ENCODE measurements at places on chromosomes 6 and 20.

- DNase-seq = no peak
These were observed 224.8 kb downstream of the TFAP2A start for GRCh38 chr6:10190042-10190441.

GRCh38 chr6:84521511-84521910, 242.9 kb downstream of the TBX18 start:
- DNase-seq = no peak

- DNase-seq = peak; percentile 4
These were observed at the start of gene DNAAF9 for GRCh38 chr20:3407040-3407770. TSS of gene DNAAF9 (minus strand) at chr20:3407669. CDS start at chr20:3407557, 112 bp downstream.

DNA sequence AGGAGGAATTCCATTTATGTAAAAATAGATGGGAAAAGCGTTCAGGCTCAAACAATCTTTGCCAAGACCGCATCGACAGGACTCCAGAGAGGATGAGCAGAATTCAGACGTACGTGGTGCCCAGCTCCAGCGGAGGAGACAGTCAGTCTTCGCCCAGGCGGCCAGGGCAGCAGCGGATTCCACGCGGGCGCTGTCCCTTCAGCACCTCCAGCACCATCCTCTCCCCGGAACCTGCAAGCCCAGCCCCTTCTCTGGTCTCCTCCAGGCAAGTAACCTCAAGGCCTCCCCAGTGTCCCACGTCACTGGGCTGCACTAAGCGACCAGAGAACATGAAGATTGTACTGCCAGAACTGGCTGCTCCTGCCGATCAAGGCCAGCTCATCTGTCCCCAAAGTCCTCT, 2.8 kb upstream of the KCNQ2 start:
- DNase-seq = no peak

- DNase-seq = peak; percentile 75
These were observed 102.1 kb downstream of the TMEM242 start for GRCh38 chr6:157221049-157221816.

DNA sequence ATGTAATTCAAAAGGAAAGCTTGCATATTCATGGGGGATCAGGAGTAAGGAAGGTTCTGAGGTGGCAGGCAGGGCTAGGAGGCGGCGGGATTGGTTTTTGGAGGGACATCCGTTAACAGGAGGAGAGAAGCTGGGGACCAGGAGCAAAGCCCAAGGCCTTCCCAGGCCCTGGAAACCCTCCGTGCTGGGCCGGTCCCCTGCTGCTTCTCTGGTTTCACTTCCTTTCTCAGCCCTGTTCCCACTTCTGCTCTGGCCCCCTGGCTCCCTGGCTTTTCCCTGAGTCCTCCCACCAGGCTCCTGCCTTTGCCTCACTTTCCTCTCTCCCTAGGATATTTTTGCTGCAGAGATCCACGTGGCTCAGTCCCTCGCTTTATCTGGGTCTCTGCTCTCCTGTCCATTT, 26.4 kb upstream of the SALL4 start:
- DNase-seq = no peak

- no peak for DNase-seq
These were observed 230.2 kb downstream of the CDH4 start for GRCh38 chr20:61482056-61482887.

- DNase-seq = no peak
These were observed 45.3 kb upstream of the DSN1 start for GRCh38 chr20:36818861-36819260.

DNA sequence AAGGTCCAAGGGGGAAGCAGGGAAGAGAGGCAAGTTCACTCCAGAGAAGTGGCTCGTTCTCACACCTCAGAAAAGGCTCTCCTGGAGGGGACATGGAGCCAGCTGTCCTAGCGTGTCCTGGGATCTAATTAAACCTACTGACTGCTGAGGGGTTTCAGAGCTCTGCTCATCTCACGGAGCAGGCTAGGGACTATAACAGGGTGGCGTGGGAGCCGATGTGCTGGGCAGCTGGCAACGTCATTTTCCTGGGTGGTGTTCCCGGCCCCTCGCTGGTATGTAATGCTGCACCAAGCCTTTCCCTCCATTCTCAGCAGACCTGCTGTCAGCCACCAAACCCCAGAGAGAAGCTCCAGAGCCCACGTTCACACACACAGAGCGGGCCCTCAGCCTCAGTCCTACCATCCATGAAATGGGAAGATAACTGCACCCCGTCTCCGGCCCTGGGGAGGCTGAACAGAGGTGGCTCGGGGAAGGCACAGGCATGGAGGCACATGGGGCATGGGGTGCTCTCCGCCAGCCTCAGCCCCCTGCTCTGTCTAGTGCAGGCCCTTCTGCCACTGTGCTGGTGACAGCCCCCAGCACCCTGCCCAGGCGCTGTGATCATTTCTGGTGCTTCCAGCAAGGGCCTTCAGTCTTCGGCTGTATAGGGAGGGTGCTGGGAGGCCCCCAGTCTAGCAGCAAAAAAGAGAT, 1.9 kb downstream of the CST7 start:
- DNase-seq = no peak

DNA sequence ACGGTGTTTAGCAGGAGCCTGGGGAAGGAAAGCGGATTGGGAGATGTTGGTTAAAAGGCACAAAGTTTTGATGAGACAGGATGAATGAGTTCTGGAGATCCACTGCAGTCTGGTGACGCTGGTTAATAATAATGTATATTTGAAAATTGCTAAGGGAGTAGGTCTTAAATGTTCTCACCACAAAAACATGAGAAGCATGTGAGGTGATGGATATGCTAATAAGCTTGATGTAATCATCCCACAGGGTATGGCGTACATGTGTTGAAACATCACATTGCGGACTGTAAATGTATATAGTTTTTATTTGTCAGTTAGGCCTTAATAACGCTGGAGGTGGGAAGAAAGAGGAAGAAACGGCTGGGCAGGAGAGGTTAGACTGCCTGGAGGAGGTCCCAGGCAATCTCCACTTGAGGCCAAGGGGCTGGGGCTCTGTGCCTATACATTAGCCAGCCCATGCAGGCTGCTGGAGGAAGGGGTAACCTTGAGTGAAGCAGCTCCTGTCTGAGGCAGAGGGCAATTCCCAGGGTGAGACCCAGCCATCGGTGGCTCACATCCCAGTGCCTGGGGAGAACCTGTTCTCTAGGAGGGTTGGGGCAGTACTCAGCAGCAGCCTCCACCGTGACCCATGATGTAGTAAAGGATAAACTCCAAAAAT, 188.2 kb upstream of the QKI start:
- no peak for DNase-seq

DNA sequence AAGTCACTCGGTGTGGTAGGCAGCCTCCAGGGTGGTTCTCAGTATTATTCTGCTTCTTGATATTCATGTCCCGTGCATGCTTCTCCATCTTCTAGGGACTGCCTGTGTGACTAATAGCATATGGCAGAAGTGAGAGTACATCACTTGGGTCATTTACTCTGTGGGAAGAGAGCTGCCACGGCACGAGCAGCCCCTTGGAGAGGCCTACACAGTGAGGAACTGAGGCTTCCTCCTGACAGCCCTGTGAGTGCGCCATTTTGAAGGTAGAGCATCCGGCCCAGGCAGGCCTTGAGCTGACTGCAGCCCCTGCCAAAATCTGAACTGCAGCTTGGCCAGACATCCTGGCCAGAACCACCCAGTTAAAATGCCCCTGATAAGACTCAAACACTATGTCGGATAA, 17.3 kb upstream of the MCUR1 start:
- no peak for DNase-seq

- no peak for DNase-seq
These were observed 171.2 kb upstream of the SUPT3H start for GRCh38 chr6:45548657-45549515.

GRCh38 chr6:40888456-40888990, 150.5 kb downstream of the UNC5CL start:
- no peak for DNase-seq

- no peak for DNase-seq
These were observed 43.8 kb downstream of the POPDC3 start for GRCh38 chr6:105135907-105136430.

DNA sequence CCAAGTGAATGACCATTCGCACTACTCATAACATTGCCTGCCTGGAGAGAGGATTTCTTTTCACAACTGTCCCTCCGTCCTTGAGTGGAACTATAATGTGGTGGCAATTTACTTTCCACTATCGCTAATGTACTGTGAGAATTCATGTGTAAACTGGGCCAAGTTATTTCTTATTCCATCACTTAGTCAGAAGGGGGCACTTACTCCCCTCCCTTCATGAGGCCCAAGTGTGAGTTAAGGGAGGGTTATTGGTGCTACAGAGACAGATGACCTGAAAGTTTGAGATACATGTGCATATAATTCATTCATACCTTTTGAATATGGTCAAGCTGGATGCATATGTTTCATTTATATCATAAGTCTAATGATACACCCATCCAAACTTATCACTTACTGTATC, 65.2 kb upstream of the LOC128125822 start:
- no peak for DNase-seq

- DNase-seq = no peak
These were observed 81.4 kb upstream of the CDH4 start for GRCh38 chr20:61170496-61171320.

DNA sequence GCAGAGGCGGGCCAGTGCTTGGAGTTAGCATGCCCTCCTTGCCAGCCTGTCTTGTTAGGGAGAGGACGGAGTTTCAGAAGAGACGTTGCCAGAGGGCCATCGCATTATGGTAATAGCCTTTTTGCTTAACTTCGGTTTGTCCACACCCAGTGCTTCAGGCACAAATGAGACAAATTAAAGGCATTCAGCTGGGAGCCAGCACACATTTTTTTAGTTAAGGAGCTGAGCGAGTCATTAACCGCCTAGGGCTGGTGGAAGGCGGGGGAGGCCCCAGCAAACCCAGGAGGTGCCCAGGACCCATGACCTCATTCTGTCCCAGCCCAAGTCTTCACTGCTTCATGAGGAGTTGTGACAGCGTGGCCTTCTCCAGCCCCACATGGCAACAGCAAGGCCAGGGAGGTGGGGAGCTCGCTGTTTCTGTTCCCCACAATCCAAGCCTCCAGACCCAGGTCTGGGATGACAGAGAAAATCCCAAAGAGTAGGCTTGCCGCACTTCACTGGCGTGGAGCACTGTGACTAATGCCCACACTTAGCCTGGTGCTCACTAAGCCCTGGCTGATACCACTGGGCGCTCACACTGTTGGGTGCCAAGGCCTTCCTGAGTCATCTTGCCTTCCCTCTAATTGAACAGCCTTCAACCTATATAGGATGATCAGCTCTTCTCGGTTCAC, 237.1 kb downstream of the ANKRD60 start:
- DNase-seq = no peak

GRCh38 chr6:127459231-127459641, at the start of gene KIAA0408:
TSS of gene KIAA0408 (minus strand) at chr6:127459389. CDS start at chr6:127453981, 5,408 bp downstream.
- no peak for DNase-seq

- no peak for DNase-seq
These were observed 1.0 kb downstream of the GMEB2 start for GRCh38 chr20:63625771-63626423.

- DNase-seq = no peak
These were observed 54.6 kb downstream of the GJA10 start for GRCh38 chr6:89948876-89949275.

GRCh38 chr6:128511506-128511905, 8.9 kb downstream of the PTPRK start:
- no peak for DNase-seq

DNA sequence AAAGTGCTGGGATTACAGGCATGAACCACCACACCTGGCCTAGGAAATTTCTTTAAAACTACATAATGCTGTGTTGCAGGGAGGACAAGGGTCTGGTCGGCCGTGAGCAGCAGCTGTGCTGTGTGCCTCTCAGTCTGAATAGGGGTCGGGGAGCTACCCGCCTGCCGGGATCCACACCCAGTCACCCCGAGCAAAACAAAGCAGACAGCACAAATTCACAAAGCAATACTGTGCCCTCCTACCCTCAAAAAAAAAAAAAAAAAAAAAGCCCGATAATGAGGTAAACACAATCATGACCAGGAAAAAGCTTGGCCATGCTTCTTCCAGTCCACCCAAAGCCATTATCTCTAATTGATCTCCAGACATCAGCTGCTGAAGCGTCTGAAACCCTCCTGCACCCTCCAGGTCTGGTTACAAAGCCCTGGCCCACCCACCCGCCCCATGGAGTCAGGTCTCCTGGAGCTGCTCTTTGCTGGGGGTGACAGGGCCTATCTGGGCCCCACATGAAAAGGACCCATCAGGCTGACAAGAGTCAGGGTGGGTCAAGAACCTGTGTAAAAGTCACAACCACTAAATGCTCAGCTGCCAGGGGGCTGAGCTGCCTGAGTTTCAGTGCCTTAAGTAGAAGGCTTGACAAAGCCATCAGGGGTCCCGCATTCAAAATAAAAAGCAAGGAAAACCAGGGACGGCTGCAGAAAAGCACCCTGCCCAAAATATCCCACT, 88.2 kb downstream of the NOL4L start:
- DNase-seq = no peak

DNA sequence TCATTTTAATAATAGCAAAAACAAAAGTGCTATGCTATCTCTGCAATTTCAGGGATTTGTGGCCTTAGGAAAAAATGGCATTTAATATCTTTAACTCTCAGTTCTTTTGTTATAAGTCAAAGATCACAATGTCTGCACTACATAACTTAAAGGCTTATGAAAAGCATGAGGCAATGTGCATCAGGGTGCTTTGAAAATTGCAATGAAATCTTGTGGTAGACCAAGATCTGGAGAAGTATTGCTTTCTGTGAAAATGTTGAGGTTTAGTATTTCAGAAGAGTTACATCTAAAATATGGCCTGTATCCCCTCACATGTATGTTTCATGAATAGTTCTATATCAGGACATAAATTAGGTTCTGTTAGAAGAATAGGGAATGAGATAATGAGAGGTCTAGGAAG, 200.6 kb downstream of the MEI4 start:
- no peak for DNase-seq

DNA sequence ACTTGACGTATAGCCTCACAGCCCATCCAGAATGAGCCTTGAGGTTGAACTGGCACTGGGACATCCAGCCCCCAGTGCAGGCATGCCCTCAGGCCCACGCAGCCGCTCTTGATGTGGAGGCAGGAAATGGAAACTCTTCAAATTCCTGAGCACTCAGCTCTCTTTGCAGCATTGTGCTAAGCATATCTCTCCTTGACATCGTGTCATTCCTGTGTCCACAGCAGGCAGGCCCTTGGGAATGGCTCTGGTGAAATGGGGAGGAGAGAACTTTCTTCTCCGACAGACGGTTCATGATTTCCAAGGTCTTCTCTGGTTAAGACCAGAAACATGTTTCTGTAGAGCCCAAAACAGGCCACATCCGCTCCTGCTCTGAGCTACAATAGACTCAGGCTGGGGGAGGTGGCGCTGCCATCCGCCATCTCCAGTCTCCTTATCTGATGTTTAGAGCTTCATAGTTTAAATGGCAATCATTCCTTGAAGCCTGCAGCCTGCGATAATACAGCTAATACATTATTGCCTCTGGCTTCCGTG, 248.8 kb downstream of the CDH4 start:
- no peak for DNase-seq

Data from stimulated activated CD4-positive, alpha-beta T cell treated with anti-CD3 and anti-CD28 coated beads, TNF-alpha, amount 100 ng/mL, for 1 hour (primary cell).